NCI-H1694 treated with DMSO at 0.1 percent for 48 hours (cell line): ENCODE measurements at places on chromosomes 13 and 19.

DNA sequence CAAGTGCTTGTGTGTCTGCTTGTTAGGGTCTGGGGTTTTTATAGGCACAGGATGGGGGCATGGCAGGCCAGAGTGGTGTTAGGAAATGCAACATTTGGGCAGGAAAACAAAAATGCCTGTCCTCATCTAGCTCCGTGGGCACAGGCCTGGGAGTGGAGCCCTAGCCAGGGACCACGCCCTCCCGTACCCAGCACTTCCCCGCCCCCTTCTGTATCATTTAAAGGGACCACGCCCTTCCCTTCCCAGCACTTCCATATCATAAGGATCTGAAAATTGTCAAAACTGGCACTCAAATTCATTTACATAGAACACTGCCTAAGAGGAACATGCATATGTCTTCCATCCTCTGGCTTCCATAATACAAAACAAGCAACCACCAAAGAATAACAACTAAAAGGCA, 185.8 kb downstream of the B3GLCT start:
- no peak for DNase-seq

- DNase-seq: no peak
Measured at GRCh38 chr19:32876919-32877285, 7.3 kb upstream of the SLC7A9 start.

GRCh38 chr13:112771139-112771876, 81.5 kb downstream of the ATP11A start:
- DNase-seq: no peak

- DNase-seq: no peak
Measured at GRCh38 chr13:30796132-30796572, 60.8 kb downstream of the ALOX5AP start.

GRCh38 chr13:87777387-87777786, 106.2 kb downstream of the SLITRK5 start:
- DNase-seq: no peak

DNA sequence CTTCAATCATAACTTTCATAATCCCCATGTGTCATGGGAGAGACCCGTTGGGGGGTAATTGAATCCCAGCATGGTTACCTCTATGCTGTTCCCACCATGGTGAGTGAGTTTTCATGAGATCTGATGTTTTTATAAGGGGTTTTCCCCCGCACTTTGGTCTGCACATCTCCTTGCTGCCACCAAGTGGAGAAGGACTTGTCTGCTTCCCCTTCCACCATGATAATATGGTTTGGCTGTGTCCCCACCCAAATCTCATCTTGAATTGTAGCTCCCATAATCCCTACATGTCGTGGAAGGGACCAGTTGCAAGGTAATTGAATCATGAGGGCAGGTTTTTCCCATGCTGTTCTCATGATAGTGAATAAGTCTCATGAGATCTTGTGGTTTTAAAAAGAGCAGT, 524.9 kb downstream of the SLITRK5 start:
- DNase-seq: no peak

- no peak for DNase-seq
Measured at GRCh38 chr13:65913173-65913572, 1317.0 kb downstream of the PCDH9 start.

DNA sequence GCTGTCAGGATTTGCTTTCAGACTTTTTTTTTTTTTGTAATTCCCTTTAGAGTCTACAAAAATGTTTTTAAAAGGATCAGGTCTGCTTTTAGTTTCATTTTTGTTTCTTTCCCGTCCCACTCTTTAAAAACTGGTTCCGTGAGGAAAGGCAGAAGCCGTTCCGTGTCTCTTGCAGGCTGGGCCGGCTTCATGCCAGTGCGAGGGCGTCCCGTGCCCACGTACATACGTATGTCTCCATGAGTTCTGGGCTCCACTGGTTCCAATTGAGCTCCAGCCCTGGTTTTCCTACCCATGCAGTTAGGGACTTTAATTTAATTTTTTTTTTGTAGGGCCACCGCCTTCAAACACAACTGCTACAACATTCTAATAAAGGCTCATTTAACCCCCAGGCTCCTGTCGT, 8.8 kb downstream of the TSSK6 start:
- DNase-seq: no peak

- DNase-seq: no peak
Measured at GRCh38 chr19:582497-583197, 7.0 kb upstream of the HCN2 start.

DNA sequence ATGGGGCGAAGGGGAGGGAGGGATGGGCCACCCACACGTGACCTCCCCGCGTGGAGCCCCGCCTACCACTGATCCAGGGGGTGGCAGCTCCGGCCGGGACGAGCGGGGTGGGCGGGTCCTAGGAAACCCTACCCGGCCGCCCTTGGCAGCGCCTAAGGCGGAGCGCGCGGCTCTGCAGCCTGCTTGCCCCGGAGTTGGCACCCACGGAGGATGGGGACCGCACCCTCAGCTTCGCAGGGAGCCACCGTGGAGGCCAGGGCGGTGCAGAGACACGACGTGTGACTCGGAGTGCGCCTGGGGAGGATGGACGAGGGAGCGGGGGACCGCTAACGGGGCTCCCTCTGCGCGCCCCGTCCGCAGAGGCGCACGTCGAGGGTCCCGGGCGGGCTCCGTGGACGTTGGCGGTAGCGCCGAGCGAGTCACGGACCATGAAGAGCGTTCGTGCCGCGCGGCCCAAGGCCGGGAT, at the start of gene RGS9BP:
Gene RGS9BP (plus strand): TSS at position 129 of the 466 bp plus-strand sequence. CDS start 416 bp downstream, outside the sequence.
- DNase-seq: peak; percentile 50

DNA sequence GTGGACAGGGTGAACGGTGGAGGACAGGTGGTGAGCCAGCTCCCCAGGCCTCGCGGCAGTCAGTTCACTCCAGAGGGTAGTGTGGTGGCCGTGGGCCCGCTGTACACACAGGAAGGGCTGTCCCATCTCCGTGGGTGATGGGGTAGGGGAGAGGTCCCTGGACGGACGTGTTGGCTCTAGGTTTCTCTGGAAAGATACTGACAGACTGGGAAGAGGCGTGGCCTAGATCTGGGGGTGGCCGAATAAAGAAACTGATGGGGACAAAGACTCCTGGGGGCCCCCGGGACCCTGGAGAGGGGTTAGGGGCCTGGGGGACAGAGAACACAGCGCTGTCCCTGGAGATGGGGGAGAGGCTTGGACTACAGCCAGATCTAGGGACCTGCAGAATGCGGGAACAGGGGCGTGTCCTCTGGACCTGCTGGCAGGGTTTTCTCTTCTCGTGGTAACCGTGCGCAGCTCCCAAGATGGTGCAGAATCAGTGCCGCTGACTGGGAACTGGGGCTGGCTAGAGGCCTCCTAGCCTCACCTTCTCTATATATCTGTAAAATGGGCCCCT, 4.0 kb upstream of the PRAM1 start:
- no peak for DNase-seq

DNA sequence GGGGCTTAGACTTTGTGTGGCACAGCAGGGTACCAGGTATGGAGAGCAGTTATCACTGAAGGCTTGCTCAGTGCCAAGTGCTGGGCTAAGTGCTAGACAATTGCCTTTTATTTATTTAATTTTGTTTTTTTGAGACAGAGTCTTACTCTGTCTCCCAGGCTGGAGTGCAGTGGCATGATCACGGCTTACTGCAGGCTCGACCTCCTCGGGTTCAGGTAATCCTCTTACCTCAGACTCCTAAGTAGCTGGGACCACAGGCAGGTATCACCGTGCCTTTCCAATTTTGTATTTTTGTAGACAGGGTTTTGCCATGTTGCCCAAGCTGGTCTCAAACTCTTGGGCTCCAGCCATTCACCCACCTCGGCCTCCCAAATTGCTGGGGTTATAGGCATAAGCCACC, 256.9 kb downstream of the ZNF536 start:
- DNase-seq: no peak

DNA sequence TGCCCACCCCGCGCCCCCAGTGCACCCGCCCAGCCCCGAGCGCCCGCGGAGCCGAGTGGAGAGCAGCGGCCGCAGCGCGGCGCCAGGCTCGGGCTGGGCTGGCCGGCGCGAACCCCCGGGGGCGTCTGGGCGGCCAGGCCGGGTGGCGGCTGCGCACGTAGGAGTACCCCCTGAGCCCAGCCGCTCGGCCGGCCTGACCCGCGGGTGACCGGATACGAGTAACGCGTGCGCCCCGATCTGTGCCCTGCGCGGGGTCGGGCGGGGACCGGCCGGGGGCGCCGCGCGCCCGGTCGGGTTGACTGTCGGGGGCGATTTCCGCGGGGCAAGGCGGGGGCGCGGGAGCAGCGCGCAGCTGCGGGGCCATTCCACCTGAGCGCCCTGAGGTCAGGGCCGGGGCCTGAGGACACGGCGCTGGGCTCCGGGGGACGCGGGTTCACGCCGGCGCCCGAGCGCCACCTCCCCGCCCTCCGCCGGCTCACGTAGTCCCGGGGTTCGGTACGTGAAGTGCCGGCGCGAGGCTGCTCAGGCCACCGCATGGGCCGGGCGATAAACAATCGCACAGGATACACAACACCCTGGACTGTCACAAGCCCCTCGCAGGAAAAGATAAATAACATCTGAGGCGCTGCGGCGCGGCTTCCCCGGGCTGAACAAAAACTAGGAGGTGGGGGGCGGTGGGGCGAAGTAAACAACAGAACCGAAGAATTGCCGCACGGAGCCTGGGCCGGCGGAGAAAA, 37.6 kb upstream of the FLT1 start:
- no peak for DNase-seq

- DNase-seq: no peak
Measured at GRCh38 chr13:20353973-20354372, 121.9 kb upstream of the GJB6 start.

- peak; percentile 57 for DNase-seq
Measured at GRCh38 chr13:104984296-104984818, 1551.1 kb downstream of the EFNB2 start.

DNA sequence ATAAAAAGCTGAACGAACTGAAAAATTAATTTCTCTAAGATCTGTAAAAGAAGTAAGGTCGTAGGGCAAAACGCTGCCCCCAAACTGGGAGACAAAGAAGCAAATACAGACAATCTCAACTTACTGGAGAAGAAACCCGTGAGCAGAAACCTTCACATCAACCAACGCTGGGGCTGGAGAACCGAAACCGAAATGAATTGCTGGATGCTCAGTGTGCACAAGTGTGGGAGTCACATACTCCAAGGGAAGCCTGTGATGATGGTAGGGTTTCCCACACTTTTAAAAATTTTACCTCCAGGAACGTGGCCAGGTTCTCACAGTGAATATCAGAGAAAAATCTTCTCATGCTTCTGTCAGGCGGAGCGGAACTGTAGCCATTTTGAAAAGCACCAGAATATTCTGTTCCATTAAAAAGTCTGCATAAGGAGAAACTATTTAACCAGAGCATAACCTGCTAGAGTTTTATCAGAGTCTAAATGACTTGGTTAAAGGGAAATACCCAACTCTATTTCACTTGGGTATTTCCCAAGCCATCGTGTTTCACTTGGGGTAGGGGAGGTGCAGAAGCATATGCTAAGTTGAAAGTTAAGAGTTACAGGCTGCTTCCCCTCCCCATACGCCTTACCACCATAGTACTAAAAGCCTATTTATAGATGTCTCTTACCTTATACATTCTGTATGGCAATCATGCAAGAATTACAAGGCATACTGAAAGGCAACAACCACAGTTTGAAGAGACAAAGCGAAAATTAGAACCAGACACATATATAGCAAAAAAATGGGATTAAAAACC, 110.5 kb upstream of the SLITRK1 start:
- DNase-seq: no peak

GRCh38 chr19:30393046-30393445, 20.9 kb downstream of the ZNF536 start:
- no peak for DNase-seq
